ENCODE measurements at places on chromosomes 4 and X.

DNA sequence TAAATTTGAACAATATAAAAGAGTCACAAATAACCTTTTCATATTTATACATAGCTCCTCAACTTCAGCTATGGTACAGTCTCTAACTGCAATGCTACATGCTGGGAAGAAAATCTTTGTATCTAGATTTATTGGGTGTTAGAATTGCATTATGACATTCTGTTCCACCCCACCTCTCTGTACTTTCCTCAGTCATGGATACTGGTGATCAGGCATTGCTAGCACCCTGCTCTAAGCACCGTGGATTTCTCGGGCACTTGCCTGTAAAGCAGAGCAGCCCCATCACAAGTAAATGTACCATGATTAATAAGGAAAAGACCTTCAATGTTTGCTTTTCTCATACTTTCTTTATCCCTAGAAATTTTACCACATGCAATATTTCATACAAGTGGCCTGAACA, 1028.9 kb upstream of the INTU start:
- DNase-seq, result no peak

DNA sequence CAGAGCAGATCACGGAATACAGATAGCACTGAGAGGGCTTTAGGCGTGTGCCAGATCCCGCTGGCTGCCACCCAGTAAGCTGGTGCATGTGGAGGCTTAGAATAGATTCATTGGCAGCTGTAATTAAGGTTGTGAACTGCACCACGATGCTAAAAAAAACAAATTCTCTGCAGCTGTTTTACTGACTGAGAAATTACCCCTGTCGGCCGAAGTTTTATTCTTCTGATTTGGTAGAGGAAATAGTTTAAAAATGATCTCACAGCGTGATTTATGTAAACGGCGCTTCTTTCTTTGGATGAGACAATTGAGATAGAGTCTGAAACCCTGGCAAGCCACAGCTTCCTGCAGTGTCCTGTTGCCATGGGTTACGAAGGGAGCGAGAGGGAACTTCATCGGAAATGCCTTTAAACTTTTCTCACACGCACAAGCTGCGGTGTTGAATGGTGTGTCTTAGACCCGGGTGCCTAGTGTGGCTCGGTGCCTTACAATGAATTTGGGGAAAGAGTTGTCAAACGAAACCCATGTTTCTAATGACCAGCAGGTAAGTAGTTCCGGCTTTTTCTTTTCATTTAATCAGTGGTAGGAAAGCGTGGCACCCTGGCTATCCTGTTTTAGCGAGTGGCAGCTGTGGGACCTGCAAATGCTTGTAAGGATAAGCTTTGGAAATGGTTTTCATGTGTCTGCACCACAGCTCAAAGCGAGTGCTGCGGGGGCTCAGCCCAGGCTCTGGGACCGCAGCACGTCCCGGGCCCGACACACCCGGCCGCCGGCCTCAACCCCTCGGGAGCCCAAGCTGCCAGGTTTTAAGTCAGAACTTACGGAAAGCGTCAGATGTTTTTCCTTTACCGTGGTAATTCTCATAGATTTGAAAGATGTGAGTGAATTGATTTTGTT, 71.7 kb upstream of the HGFAC start:
- no peak for DNase-seq

GRCh38 chr4:184641022-184641421, 8.2 kb downstream of the CASP3 start:
- no peak for DNase-seq

- no peak for DNase-seq
Measured at GRCh38 chr4:151468715-151469696, 60.0 kb downstream of the FHIP1A start.

DNA sequence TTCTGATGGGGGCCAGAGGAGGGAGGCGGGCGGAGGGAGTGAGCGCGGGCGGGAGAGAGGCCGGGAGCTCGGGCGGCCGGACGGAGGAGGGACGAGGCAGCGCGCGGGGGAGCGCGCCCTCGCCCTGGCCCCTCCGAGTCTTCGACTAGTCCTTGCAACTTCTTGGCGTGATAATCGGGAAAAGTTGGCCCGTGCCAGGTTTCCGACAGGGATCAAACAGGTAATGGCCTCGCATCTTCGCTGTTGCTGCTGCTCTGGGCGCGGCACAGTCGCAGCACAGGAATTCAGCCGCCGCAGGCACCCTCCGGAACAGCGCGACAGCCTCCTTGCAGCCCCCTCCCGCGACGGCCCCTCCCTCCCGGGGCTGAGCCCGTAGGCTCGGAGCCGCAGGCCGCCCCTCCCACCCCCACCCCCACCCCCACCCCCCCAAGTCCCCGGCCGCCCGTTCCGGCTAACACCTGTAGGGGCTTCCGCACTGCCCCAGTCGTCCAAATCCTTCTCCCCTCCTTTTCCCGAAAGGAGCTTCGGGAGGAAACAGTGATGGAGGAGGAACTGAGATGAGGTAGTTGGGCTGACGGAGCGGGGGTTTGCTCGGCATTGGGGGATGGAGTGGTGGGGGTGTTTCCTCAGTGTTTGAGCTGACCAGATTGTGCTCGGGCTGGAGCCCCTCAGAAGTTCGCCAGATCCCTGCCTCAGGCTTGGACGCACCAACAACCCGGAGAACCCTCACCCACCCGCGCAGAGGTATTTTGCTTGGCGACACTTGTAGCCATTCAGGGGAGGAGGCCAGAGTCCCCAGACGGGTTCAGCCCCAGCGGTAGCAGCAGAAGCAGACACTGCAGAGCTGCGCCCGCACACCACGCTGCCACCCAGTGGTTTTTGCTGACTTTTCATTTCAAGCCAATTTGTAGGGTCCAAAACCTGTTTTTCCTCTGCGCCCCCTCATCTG, at the start of gene FGF13:
Gene FGF13 (minus strand): TSS at position 319 of the 949 bp plus-strand sequence. CDS start 714 bp downstream, outside the sequence.
- peak; percentile 65 for DNase-seq

DNA sequence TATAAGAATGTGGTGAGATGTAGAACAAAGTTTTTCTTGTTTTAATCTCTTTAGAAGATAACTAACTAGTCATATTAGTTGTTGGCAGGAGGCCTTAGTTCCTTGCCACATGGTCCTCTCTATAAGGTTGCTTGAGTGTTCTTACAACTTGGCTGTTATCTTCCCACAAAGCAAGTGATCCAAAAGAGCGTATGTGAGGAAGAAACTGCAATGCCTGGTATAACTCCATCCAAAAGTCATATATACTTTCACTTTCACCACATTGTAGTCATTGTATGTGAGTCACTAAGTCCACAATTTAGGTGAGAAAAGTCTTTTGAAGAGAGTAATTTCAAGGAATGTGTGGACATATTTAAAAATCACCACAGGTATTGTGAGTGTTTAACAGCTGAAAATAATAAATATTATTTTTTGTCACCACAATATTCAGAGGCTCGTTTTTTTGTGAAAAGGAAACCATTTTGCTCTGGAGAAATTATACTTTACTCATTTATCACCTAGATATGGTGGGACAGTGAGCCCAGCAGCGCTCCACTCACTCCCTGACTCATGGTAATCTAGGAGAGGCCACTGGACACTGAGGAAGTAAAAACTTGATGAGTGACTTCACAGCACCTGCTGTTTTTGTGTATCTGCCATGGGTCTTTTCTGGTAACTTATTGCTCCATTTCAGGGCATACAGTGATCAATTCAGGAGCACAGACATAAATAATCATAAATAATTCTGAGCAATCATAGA, 369.4 kb upstream of the NDST3 start:
- no peak for DNase-seq

DNA sequence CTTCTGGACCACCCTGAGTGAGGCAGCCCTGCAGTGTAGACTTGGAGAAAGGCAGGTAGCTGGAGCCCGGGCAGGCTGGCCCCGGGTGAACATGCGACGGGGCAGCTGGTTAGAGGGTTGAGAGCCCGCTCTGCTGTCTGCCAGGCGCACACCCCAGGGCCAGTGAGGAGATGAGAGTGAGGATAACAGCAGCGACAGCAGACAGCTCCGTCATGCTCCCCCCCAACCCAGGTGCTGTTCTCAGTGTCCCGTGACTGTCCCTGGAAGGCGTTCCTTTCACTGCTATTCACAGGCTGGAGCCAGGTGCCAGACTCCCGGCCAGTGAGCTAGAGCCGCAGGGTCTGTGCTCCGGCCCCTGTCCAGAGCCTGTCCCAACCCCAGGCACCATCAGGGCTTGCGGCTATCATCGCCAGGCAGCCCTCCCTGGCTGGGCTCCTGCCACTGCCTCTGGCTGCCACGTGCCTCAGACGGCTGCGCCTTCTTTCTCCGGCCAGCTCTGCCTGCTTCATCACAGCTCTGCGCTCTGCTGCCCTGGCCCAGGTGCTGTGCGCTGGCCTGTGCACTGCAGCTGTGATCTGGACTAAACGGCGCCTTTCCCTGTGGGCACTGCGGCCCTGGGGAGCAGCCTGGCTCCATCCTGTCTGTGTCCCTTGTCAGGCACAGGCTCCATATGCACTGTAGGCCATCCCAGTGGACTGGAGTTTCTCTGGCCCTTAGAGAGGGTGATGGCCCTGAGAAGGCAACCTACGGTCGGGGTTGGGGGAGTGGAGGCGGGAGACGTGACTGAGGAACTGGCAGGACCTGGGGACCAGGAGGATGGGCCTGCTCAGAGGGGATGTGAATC, 19.8 kb downstream of the NSG1 start:
- no peak for DNase-seq

GRCh38 chr4:186699881-186700397, 23.7 kb downstream of the FAT1 start:
- DNase-seq, result no peak

DNA sequence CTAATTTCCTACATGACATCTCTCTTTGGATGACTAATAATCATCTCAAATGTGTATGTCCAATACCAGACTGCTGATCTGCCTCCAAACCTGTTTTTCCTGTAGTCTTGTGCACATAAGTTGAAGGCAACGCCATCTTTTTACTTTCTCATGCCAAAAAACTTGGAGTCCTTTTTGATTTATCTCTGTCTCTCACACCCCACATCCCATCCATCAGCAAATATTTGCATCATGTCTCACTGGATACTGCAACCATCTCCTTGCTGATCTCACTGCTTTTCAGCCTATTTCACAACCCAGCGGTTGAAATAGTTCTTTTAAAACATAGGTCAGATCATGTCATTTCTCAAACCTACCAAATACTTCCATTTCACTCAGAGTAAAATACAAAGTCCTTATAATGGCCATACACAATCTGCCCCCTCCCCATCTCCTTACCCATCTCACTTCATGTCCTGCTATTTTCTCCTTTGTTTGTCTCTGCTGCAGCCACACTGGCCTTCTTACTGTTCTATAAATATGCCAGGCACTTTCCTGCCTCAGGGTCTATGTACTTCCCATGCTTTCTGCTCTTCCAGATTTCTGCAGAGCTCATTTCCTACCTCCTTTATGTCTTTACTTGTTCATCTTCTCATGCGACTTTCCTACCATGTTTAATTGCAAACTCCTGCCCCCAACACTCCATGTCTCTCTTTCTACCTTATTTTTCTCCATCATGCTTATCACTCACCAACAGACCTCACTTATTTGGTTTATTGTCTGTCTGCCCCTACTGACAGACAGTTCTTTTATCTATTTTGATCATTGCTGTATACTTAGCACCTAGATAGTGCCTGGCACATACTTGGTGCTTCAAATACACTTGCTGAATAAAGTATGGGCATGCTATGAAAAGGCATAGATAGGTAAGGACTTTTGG, 98.8 kb downstream of the ANXA3 start:
- no peak for DNase-seq

GRCh38 chr4:45350438-45350837, 624.1 kb upstream of the GNPDA2 start:
- DNase-seq, result peak; percentile 17

DNA sequence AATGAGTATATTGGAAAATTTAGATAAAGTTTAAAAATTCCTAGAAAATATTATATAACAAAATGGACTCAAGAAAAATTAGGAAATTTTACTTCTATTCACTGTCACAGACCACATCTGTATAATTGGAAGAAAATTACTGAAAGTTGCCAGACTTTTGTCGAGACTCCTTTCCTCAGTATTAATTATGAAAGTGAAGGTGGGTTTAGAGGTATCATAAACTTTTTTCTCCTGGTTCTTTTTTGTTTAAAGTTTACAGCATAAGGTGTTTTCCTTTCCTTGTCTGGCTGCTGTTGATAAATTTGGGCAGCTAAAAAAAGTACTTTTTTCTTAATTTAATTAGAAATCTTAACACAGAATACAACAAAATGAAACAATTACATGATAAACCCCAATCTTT, 6.7 kb upstream of the TEX13D start:
- no peak for DNase-seq

DNA sequence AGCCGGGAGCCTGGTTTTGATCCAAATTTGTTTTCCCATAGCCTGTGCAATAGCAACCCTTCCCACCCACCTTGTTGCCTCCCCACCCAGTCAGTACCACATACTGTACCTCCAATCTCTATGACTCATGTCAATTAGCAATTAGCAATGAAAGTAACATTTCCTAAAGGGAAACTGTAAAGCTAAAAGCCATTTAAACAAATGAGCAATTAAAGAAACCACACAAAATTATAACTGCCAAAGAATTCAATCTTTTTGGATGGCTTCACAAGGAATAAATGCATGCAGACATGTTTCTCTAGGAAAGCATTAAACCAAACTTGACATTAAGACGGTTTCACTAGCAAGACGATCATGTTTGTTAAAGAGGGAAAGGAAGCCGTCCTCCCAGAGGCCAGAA, 169.0 kb upstream of the MAP3K15 start:
- no peak for DNase-seq

- no peak for DNase-seq
Measured at GRCh38 chr4:94933799-94934198, 176.0 kb downstream of the BMPR1B start.

DNA sequence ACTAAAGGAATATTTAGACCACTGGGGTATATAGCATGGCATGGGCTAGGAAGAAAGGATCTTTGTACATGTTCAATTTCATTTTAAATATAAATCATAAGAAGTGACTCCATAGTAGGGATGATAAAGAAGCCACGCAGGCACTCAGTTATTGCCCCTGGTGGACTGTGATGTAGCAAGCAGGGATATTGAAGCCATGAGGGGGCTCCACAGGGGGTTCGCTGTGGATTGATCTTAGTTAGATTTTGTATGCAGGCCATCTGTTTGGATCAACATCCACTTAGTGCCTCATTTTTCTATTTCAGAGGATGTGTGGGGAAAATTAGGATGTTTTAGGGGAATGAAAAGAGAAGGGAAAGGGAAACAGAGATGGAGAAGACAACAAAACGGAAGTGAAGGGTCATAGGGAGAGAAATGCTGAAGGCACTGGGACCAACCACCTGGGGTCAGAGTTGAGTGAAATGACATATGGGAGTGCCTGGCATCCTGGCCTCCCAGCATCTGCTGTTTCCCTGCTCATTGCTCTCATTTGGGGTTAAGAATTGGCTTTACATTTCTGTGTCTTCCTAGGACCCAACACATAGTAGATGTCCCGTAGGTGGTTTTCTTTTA, 11.2 kb upstream of the FREM3 start:
- DNase-seq, result no peak

DNA sequence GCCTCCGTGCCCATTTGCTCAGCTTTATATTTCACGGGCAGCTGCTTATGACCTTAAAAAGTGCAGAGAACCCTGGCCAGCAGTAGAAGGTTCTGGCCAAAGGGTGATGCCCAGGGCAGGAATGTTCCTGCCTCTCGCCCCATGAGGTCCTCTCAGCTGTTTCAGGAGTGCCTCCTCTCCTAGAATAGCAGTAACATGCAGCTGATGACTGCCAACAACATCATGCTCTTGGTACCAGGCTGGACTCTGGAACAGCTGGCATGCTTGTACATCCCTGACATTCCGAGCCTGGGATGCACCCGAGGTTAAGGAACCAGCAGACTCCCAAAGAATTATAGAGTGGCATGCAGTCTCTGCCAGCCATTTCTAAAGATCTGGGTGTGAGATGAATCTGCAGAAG, 11.7 kb upstream of the TENM3 start:
- DNase-seq, result no peak

GRCh38 chr4:15398732-15399131, 29.1 kb upstream of the C1QTNF7 start:
- no peak for DNase-seq

GRCh38 chr4:65450899-65451298, 219.4 kb downstream of the EPHA5 start:
- no peak for DNase-seq
